MM.1S (cell line): ENCODE measurements at places on chromosomes 3 and 15.

DNA sequence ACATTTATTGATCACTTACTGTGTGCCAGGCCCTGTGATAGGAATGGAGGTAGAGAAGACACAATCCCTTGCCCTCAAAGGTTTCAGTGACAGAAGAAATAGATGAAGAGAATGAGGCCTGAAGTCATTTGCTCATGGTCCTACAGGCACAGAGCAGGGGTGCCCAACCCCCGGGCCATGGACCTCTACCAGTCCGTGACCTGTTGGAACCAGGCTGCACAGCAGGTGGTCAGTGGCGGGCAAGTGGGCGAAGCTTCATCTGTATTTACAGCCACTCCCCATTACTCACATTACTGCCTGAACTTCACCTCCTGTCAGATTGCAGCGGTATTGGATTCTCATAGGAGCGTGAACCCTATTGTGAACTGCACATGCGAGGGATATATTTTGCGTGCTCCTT is 480.3 kb downstream of the LPP start:
- H3K4me3 ChIP-seq, result no peak overlapping the region
- no peak for DNase-seq
- H3K4me1 ChIP-seq, result no peaks in the 10 kb centered on the region

GRCh38 chr3:88596451-88596850 is 446.7 kb downstream of the C3orf38 start:
- H3K27me3 ChIP-seq, result no peaks in the 10 kb centered on the region
- H3K4me3 ChIP-seq, result no peak overlapping the region
- no peak for DNase-seq

GRCh38 chr3:137131081-137131480 is 173.3 kb downstream of the IL20RB start:
- DNase-seq, result no peak
- H3K27ac ChIP-seq, result no peak overlapping the region
- no peaks in the 10 kb centered on the region for H3K4me1 ChIP-seq
- no peaks in the 10 kb centered on the region for H3K27me3 ChIP-seq
- H3K36me3 ChIP-seq, result no peaks in the 10 kb centered on the region

DNA sequence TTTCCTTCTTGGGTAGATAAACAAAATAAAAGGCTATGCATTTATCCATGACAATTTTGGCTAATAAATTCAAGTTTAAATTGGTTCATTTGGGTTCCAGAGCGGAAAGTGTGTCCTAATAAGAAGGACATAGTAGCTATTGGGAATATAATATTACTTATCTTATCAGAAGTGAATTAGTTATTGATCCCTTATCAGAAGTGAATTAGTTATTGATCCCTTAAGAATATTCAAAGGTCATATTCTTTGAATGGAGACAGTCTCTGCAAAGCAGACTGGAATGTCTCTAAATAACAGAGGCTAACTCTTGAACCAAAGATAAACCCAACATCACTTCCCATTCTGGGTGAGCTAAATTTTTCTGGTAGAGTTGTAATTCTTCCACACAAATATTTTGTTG is 290.7 kb upstream of the BCHE start:
- H3K27ac ChIP-seq, result no peak overlapping the region
- DNase-seq, result no peak
- H3K4me1 ChIP-seq, result no peaks in the 10 kb centered on the region
- H3K4me3 ChIP-seq, result no peak overlapping the region
- no peaks in the 10 kb centered on the region for H3K27me3 ChIP-seq

- no peak overlapping the region for H3K27ac ChIP-seq
- no peaks in the 10 kb centered on the region for H3K27me3 ChIP-seq
- no peaks in the 10 kb centered on the region for H3K36me3 ChIP-seq
Observed at GRCh38 chr3:105594219-105594618, 227.5 kb downstream of the ALCAM start.

DNA sequence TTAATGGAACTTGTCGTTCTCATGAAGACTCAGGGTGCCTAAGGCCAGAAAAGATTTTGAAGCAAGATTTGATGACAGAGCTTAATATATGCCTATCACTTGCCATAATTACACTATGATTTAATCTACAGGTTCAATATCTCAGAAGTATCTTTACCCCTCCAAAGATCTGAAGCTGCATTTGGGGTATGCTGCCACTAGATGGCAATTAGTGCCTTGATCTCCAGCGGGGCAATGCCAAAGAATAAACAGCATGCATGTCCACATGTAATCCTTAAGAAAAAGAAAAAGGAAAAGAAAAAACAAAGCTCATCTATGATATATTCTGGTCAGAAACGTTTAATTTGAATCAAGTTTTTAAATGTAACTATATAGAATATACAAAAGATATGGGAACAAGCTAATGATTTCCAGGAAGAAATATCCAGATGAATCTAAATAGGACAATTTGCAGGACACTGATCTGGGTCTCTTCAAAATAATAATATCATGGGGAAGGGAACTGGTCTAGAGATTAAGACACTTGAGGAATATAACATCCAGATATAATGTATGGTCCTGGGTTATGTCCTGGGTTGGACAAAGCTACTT is 55.0 kb upstream of the SOX14 start:
- no peak overlapping the region for H3K4me3 ChIP-seq
- H3K36me3 ChIP-seq, result no peaks in the 10 kb centered on the region
- no peak overlapping the region for H3K27ac ChIP-seq
- no peaks in the 10 kb centered on the region for H3K27me3 ChIP-seq

- no peak overlapping the region for H3K27ac ChIP-seq
- H3K36me3 ChIP-seq, result no peaks in the 10 kb centered on the region
- H3K4me1 ChIP-seq, result no peaks in the 10 kb centered on the region
- DNase-seq, result no peak
- no peaks in the 10 kb centered on the region for H3K27me3 ChIP-seq
Observed at GRCh38 chr15:80429964-80430363, 25.8 kb downstream of the ARNT2 start.

DNA sequence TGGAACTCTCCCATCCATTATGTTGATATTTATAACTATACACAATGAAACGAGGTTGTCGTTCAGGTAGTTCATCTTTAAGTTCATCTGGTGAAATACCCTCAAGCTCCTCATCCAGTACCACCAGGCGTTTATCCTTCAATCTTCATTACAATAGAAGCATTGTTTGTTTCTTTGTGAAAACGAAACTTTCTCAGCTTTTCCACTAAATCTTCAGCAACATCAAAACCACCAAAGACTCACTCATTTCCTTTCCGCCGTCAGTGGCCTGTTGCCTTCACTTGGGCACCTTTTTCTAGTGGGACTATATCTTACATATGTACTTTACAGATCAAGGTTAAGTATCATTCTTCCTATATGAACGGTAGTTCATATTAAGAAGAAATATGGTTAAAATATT is 44.1 kb upstream of the TFG start:
- peak; percentile 26 for DNase-seq
- H3K4me1 ChIP-seq, result no peaks in the 10 kb centered on the region
- no peak overlapping the region for H3K27ac ChIP-seq
- H3K4me3 ChIP-seq, result no peak overlapping the region
- H3K36me3 ChIP-seq, result no peaks in the 10 kb centered on the region

DNA sequence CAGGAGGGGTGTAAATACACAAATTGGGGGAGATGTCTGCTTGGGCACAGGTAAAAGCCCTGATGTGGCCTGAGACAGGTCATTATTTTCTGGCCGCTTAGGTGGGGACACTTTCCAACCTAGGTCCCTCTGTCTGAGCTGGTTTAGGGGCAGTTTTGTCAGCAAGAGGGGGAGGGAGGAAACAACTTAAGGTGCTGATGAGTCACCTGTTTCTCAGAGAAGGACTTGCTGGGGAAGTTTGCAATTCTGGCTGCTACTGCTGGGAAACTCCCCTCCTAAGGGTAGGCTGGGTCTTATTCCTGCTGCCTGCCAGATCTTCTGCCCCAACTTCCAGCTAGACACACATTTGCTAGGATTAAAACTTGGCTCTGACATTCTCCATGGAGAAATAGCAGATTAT is 4.8 kb upstream of the RHOV start:
- peaks cover 9% of the 10 kb centered on the region for H3K4me1 ChIP-seq
- no peaks in the 10 kb centered on the region for H3K27me3 ChIP-seq
- H3K4me3 ChIP-seq, result no peak overlapping the region
- no peaks in the 10 kb centered on the region for H3K36me3 ChIP-seq
- DNase-seq, result peak; percentile 71

- H3K4me1 ChIP-seq, result peaks cover 6% of the 10 kb centered on the region; the same call in 1 of the 2 replicates
- peak overlapping the region; percentile 89 for H3K4me3 ChIP-seq
- H3K27ac ChIP-seq, result no peak overlapping the region
- no peaks in the 10 kb centered on the region for H3K27me3 ChIP-seq
- no peaks in the 10 kb centered on the region for H3K36me3 ChIP-seq
Observed at GRCh38 chr3:58333206-58334012, 717 bp downstream of the PXK start.

DNA sequence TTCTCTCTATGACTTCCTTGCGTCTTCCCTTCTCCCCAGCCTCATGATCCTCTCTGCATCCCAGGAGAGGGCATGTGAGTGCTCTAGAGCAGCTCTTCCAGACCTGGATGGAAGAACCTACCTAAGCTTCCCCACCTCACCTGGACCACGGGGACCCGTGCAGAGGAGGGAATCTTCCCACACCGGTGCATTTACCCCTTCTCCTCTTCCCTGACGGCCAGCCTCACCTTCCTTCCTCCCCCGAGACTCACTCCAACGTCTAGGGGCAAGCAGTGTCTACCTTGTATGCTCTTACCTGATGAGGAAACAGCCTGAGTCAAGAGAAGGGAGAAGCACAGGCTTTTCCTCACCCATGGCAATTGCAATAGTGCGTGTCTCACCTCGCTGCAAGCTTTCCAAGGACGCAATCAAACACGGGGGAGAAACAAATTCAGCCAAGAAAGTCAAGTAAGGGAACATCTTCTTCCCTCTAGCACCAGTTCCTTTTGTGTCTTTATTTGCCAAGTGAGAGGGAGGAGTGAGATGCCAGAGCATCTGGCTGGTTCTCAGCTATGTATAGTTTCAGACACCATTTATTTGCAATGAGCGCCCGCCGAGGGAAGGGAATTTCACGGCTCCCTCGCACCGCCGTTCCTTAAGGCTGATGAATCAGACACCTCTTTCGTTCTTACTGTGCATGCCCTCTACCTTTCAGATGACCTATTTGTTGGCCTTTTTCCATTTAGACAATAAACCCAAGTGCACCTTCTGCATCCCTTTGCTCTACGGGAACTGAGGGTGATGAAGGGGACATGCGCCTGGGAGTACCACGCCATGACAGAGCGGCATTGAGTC is 1.8 kb upstream of the CCR9 start:
- DNase-seq, result no peak
- H3K27ac ChIP-seq, result no peak overlapping the region
- H3K4me1 ChIP-seq, result peaks cover 17% of the 10 kb centered on the region; the same call in 1 of the 2 replicates
- H3K36me3 ChIP-seq, result no peaks in the 10 kb centered on the region

- 0 out of 2 replicates have a peak, but pooled peaks cover 3% of the 10 kb centered on the region for H3K4me1 ChIP-seq
- H3K27me3 ChIP-seq, result no peaks in the 10 kb centered on the region
- H3K36me3 ChIP-seq, result no peaks in the 10 kb centered on the region
- DNase-seq, result no peak
- no peak overlapping the region for H3K4me3 ChIP-seq
- H3K27ac ChIP-seq, result no peak overlapping the region
Observed at GRCh38 chr3:72093270-72093991, 308.5 kb upstream of the PROK2 start.

DNA sequence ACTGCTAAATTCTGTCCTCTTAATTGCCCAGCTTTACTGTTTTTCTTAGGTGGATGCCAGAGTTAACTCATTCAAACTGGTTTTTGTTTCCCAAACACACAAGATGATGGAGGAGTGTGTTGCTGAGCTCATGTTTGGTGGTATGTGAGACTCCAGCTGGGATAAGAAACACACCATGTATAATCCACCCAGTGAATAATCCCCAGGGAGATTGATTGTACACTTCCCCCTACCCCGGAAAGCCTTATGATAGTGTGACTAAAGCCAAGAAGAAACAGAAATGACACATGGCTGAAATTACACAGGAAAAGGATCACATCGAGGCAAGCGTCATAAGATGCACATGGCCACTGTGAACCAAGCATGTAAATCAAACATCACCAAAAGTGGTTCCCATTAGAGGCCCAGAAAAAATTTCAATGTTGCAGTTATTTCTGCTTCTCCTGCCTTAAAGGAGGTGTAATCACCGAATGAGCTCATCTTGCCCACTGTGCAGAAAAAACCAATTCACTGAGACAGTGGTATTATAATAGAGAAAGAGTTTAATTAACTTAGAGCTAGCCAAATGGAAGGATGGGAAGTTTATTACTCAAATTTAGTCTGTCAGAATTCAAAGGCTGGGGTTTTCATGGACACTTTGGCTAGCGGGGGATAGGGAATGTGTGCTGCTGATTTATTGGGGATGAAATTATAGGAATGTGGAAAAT is 56.7 kb upstream of the MAGI1 start:
- no peak overlapping the region for H3K4me3 ChIP-seq
- no peak for DNase-seq
- H3K36me3 ChIP-seq, result no peaks in the 10 kb centered on the region
- H3K27ac ChIP-seq, result no peak overlapping the region

GRCh38 chr3:146093896-146094295 is 67.1 kb downstream of the PLOD2 start:
- H3K4me1 ChIP-seq, result peaks cover 4% of the 10 kb centered on the region
- no peaks in the 10 kb centered on the region for H3K36me3 ChIP-seq
- DNase-seq, result no peak
- H3K27me3 ChIP-seq, result no peaks in the 10 kb centered on the region
- H3K4me3 ChIP-seq, result no peak overlapping the region

DNA sequence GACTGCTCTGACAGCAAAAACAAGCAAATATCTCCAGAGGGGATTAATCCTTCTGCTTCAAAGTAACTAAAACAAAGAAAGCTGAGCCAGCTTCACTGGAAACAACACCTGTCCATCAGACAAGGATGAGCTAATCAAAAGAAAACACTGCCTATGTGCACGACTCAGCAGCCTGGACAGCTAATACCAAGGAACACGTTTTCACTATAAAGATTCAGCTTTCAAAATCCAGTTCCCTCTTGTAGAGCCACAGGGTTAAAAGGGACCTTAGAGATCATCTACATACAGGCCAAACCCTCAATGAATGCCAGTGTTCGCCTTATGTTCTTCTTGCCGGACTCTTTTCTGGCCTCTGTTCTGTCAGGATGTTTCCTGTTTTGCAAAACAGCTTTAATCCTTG is 6.9 kb downstream of the TUSC7 start:
- no peak overlapping the region for H3K27ac ChIP-seq
- DNase-seq, result no peak
- H3K4me3 ChIP-seq, result no peak overlapping the region
- no peaks in the 10 kb centered on the region for H3K4me1 ChIP-seq
- no peaks in the 10 kb centered on the region for H3K36me3 ChIP-seq

GRCh38 chr15:83504365-83504764 is 57.2 kb downstream of the SH3GL3 start:
- no peaks in the 10 kb centered on the region for H3K4me1 ChIP-seq
- H3K27ac ChIP-seq, result no peak overlapping the region
- no peak for DNase-seq
- H3K36me3 ChIP-seq, result no peaks in the 10 kb centered on the region

DNA sequence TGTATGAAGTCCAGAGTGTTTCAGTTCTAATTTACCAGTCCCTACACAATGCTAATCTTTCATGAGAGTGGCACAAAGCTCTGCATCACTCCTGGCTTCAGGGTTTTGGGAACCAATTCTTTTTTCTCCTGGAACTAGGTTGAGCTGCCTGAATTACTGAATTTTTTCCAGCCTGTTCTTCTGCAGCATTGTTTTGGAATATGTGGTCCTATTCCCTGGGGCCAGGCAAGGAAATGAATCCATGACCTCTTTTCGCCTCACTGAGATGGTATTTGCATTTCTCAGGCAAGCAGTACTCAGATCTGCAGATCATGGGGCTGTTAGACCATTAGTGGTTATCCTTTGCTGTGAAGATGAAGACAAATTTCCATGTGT is 25.6 kb upstream of the GPR171 start:
- no peaks in the 10 kb centered on the region for H3K27me3 ChIP-seq
- no peak for DNase-seq
- no peak overlapping the region for H3K4me3 ChIP-seq
- H3K36me3 ChIP-seq, result no peaks in the 10 kb centered on the region
- H3K4me1 ChIP-seq, result peaks cover 23% of the 10 kb centered on the region
- no peak overlapping the region for H3K27ac ChIP-seq
